IMR-90 (cell line): ENCODE measurements at places on chromosomes 2 and 18. TPM values are rescaled to one million over a fixed set of nuclear protein-coding genes. Genes with fewer than 3 reads are reported as not detected.

GRCh38 chr2:19846567-19846966, 55.2 kb downstream of the TTC32 start:
- DNase-seq = no peak

DNA sequence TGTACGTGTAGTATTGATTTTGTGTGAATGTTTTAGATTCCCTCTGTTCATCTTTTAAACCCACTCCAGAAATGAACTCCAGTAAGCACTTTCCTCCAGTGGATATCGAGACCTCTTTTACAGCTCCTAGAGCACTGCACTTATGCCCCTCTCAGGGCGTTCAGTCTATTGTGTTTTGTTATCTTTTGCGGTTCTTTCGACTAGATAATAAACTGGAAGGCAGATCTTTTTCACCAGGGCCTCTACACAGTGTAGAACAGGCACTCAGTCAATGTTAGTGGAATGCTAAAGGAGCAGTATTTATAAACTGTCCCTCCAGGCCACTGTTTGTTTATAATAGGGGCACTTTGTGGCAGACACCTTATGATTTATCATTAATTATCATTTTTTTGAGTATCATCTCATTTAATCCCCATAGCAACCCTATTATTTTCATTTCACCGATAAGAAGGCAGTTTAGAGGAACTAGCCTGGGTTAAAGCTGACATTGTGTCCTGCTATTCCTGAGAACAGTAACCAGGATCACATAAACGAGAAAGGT, 742 bp upstream of the SOS1 start:
- no peak for DNase-seq

DNA sequence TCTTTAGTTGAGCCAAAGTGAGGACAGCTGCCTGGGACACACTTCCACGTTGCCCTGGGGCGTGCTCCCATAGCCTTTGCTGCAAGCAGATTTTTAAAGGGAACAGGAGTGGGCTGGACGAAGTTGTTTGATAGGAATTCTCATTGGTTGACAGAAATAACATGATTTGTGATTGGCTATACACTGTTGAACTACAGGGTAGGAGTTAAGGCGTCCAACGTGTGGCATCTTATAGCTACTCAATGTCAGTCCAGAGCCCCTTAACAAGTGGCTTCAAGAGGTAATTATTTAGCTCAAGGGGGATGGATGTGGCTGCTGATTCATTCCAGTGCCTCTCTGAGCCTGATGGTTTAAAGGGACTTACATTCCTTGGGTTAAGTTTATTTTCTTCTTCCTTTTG, 65.5 kb downstream of the ACAA2 start:
- no peak for DNase-seq

GRCh38 chr2:70902067-70902442, 33.6 kb upstream of the ATP6V1B1 start:
- peak; percentile 18 for DNase-seq

GRCh38 chr2:191488135-191488534, 189.8 kb upstream of the NABP1 start:
- no peak for DNase-seq

DNA sequence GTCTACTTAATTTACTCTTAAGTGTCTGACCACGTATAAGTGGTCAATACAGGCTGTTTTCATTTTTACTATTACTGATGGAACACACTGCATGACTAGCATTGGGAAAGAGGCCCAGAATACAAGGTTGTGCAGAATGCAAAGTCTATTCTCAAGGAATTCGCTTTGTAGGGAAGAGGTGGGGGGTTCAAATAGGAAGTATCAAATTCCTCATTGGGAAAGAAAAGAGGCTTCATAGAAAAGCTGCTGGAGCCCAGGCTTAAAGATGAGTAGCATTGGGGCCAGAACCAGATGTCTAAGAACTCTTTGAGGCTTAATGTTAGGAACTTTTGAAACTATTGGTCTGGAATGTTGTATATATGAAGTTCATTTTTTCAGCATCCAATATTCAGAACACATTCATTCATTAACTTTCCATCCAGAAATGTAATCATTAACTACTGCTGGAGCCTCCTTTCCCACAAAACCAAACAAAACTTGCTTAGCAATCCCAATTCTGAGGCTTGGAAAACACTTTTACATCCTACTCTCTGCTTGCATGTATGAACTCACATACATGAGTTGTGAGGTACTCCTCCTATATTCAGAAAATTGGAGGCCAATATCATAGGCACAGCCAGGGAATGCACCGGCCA, 994 bp upstream of the LRATD1 start:
- DNase-seq = no peak

CHST9 gene
- total RNA-seq = not detected in 2 replicates

KCNG2 gene
- total RNA-seq = not detected in 2 replicates

GRCh38 chr2:197431858-197432257, 3.0 kb downstream of the SF3B1 start:
- DNase-seq = no peak

GRCh38 chr2:3624059-3624794, 29.3 kb downstream of the COLEC11 start:
- DNase-seq = peak; percentile 11

DNA sequence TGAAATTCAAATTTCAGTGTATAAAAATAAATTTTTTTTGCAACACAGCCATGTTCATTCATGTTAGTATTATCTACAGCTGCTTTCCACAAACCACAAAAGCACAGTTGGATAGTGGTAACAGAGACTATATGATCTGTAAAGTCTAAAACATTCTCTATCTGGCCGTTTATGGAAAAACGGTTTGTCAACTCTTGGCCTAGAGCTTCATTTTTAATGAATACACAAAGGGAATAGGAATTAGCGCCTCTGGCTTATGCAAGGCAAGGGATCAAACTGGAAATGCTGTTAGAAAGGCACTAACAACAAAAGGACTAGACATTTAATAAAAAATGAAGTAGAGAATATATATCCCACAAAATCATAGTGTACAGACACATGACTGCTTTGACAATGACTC, 211.9 kb downstream of the EXOC6B start:
- DNase-seq = no peak

DNA sequence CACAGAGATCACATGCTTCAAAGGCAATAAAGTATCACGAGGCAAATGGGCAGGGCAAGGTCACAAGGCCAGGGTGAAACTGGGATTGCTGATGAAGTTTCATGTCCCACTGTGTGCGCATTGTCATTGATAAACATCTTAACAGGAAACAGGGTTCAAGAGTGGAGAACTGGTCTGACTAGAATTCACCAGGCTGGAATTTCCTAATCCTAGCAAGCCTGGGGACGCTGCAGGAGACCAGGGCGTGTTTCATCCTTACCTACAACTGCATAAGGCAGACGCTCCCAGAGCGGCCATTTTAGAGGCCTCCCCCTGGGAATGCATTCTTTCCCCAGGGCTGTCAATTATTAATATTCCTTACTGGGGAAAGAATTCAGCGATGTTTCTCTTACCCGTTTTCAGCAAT, 33.2 kb downstream of the PTPN4 start:
- DNase-seq = no peak

GRCh38 chr2:131112529-131112928, 7.4 kb downstream of the PLEKHB2 start:
- DNase-seq = peak; percentile 26

DPY30 gene
- 65.2 and 120 TPM in 2 replicates for total RNA-seq

GRCh38 chr2:120856421-120856862, 120.8 kb downstream of the GLI2 start:
- peak; percentile 63 for DNase-seq

DNA sequence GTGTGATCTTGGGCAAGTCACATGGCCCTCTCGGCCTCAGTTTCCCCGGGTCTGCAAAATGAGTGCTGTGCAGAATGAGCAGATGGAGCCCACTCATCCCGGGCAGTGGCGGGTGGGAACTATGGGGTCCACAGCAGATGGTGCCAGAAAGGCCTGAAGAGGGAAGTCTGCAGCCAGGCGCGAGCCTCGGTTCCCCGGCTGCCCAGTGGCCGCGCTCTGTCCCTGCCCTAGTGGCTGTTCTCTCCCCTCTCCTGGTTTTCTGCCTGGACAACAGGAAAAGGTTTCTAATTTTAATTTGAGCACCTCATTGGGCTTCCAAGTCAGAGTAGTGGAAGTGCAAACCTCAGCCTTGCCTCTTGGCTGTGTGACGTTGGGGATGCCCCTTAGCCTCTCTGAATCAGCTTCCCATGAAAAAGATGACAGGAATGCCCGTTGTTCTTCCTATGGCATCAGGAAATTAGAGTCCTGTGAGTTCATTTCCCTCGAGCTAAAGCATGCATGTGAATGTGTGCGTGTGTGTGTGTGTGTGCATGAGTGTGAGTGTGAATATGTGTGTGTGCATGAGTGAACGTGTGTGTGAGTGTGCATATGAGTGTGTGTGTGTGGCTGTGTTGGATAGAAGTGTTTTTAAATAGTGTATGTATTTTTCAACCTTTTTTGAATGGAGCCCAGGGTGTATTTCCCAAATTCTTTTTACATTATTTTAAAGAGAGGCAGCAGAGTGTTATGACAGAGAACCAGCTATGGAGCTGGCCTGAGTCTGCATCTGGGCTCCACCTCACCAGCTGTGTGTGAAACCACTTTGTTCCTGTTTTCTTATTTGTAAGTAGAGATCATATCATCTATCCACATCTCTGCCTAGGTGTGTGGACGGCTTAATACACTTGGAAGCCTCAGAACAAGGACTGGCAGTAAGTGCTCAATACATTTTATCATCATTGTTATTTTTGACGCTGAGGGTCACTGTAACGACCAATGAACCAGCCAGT, 41.3 kb downstream of the RRM2 start:
- peak; percentile 24 for DNase-seq

DNA sequence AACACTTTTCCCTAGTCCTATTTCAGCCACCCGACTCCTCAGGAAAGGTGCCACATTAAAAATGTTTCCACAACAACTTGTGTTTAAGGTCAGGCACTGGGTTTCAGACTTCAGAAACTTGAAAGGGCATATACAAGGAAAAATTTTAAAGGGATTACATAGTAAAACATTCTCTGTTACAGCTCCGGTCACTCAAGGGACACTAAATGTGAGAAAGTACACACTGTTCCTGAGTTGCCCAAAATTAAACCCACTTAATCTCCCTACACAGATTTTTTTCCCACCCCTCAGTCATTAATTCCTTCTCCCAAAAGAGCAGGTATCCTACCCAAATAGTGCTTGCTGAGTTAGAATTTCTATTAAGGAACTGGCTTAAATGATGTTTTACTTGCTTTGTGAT, 14.2 kb downstream of the STK39 start:
- no peak for DNase-seq

DNA sequence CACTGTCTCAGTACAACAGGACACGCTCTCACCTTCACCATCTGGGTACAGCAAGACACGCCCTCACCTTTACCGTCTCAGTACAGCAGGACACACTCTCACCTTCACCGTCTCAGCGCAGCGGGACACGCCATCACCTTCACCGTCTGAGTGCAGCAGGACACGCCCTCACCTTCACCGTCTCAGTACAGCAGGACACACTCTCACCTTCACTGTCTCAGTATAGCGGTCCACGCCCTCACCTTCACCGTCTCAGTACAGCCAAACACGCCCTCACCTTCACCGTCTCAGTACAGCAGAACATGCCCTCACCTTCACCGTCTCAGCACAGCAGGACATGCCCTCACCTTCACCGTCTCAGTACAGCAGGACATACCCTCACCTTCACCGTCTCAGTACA, 109.9 kb upstream of the CTDP1 start:
- DNase-seq = no peak

DNA sequence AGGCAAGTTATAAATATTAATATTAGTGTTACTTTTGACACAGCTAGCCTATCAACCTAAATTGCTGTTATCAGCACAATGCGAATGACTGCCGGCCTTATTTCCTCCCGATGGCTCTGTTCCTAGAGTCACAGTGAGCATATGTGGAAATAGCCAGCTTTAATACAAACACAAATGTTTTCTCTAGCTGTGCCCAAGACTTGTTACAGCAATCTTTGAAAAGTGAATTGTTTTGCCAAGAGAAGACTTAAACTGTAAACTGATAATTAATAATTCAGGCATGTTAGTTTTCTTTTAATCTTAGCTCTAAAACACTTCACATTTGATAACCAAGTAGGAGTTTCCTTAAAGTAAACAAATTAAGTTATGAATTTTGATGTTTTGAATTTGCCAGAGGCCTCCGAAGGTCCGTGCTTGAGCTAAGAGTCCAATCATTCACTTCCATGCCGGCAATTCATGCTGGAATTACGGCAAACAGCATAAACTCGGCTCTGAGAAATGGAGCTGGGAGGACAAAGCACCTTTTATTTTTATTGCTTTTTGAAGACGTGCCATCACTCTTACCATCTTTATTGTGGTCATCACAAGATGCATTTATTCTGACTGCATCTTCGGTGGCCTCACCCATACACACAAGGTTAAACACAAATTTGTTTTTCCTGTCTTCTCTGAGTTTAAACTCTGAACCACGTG, 184.5 kb upstream of the CWC22 start:
- DNase-seq = peak; percentile 24

GRCh38 chr18:25225151-25225550, 126.8 kb downstream of the ZNF521 start:
- no peak for DNase-seq

GRCh38 chr2:53252115-53252514, 515.5 kb upstream of the CHAC2 start:
- DNase-seq = peak; percentile 27

GRCh38 chr2:23409248-23409647, 24.3 kb downstream of the KLHL29 start:
- DNase-seq = no peak

GALR1 gene
- total RNA-seq = not detected in 2 replicates

ACVR1C gene
- 0.18 and 0.28 TPM in 2 replicates for total RNA-seq

- no peak for DNase-seq
Measured at GRCh38 chr2:42979416-42979869, 187.1 kb upstream of the HAAO start.

DNA sequence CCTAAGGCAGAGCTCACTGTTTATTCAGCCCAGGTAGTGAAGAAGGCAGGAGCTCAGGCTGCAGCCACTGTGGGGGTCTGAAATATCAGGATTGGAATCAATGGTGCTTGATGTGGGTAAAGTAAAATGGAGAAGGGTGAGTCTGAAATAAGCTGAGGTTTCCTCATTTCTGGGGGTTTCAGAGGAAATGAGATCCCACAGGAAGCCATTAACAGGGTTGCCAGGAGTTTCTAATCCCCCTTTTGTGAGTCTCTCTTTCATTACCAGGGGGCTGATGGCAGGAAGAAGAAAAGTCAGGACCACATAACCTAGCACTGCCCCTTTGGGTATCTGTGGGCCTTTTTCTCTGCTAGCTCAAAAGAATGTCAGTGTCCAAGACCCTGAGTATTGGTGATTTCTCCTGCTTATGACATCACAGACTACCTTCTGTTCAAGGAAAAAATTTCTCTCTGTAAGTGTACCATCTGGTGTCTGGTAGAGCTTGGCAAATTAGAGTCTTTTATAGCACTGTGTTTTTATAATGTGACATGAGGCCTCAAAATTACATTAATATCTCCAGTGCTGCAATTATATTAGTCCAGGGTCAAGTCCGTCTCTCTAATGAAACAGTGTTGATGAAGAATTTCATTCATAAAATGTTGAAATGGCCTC, 56.0 kb downstream of the LBH start:
- no peak for DNase-seq

SCLY gene
- 8.6 and 12.2 TPM in 2 replicates for total RNA-seq
